ENCODE measurements at places on chromosomes 3 and 15. TPM values are rescaled to one million over a fixed set of nuclear protein-coding genes. Genes with fewer than 3 reads are reported as not detected.

DNA sequence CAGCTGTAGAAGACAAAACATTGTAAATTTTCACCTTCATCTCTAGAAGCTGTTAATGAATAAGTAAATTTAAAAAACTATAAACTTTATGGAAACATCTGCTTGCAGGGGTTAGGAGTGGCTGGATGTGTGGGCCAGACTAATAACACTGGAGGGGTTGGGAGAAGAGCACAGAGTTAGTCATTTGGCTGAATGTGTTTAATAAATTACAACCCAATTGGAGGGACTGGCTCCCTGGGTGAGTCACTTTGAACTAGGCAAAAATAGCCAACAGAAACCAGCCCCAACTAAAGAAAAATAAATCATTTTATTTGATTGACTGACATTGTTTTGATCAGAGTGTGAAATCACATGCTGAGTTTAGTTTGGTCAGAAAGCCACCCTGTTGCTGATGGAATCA, 21.8 kb downstream of the DGKG start:
- H3K27me3 ChIP-seq = peaks cover 57% of the 10 kb centered on the region
- no peak overlapping the region for H3K4me3 ChIP-seq
- H3K4me1 ChIP-seq = no peaks in the 10 kb centered on the region
- no peak for DNase-seq
- H3K36me3 ChIP-seq = no peaks in the 10 kb centered on the region
- H3K27ac ChIP-seq = no peak overlapping the region

DNA sequence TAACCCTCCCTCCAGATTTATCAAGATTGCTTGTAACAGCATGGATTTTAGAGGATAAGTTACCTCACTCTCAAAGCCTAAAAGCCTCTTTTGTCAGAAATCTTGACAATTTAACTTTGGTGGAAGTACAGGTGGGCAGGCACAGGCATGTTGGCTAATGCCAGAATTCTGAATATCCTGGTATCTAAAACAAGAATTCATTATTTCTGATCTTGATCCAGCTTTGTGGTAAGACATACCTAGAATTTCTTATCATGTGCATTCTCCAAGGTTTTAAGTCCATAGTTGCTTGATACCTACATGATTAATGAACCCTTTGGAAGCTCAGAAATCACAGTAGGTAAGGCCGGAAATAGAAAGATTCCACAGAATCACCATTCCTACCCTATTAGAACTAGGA, 109.9 kb upstream of the TTC14 start:
- no peaks in the 10 kb centered on the region for H3K4me1 ChIP-seq
- no peak overlapping the region for H3K4me3 ChIP-seq
- no peak overlapping the region for H3K27ac ChIP-seq
- no peaks in the 10 kb centered on the region for H3K27me3 ChIP-seq
- no peak for DNase-seq
- H3K36me3 ChIP-seq = no peaks in the 10 kb centered on the region

DNA sequence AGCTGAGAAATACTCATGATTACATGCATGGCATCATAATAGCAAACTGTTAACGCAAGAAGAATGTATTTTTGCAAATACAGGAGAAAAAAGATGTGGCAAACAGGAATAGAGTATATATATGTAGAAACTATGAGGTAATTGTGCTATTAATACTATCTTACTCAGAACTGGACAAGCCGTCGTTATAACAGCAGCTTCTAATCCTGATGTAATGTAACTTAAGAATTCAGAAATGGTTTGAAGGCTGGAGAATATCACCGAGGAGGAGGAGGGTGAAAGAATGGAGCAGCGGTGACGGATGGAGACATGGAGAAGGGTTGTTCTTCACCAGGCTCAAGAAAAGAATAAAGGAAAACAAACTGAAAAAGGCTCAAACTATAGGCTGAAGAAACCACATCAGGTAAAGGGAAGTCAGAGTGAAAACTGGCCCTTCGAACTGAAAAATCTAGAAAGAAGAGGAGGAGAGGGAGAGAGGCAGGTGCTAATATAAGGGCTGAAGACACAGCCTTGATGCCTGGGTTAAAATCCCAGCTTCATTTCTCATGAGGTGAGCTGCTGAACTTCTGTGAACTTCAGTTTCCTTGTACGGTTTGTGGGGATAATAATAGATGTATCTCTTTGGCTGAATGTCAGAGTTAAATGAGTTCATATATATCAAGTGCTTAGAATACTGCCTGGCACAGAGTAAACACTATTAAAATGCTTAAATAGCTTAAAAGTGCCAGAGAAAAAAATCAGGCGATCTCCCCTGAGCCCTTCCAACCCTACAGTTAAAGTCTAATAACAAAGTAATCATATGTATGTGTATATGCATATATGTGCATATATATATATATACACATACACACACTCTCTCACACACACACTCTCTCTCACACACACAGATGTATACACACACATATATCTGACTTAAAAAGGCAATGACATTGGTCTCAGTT, 43.9 kb downstream of the GOLIM4 start:
- no peaks in the 10 kb centered on the region for H3K27me3 ChIP-seq
- no peak for DNase-seq
- H3K4me1 ChIP-seq = peaks cover 64% of the 10 kb centered on the region

DNA sequence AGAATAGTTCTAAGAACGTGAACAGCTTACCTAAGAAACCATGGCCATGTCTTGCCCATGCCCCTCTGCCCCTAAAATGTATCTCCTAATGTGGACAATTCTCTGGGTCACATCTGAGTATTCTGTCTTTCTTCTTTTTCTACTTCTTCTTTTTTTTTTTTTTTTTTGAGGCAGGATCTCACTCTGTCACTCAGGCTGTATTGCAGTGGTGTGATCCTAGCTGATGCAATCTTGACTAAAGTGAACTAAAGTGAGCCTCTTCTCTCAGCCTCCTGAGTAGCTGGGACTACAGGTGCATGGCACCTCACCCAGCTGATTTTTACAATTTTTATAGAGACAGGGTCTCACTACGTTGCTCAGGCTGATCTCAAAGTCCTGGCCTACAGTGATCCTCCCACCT, 204.8 kb upstream of the ZPLD1 start:
- H3K36me3 ChIP-seq = no peaks in the 10 kb centered on the region
- H3K4me3 ChIP-seq = no peak overlapping the region
- H3K27ac ChIP-seq = no peak overlapping the region
- DNase-seq = no peak
- no peaks in the 10 kb centered on the region for H3K27me3 ChIP-seq

GRCh38 chr3:17070161-17070959, 185.6 kb downstream of the PLCL2 start:
- DNase-seq = no peak
- no peak overlapping the region for H3K27ac ChIP-seq
- no peak overlapping the region for H3K4me3 ChIP-seq
- peaks cover 18% of the 10 kb centered on the region for H3K4me1 ChIP-seq
- H3K27me3 ChIP-seq = peaks cover 2% of the 10 kb centered on the region

DNA sequence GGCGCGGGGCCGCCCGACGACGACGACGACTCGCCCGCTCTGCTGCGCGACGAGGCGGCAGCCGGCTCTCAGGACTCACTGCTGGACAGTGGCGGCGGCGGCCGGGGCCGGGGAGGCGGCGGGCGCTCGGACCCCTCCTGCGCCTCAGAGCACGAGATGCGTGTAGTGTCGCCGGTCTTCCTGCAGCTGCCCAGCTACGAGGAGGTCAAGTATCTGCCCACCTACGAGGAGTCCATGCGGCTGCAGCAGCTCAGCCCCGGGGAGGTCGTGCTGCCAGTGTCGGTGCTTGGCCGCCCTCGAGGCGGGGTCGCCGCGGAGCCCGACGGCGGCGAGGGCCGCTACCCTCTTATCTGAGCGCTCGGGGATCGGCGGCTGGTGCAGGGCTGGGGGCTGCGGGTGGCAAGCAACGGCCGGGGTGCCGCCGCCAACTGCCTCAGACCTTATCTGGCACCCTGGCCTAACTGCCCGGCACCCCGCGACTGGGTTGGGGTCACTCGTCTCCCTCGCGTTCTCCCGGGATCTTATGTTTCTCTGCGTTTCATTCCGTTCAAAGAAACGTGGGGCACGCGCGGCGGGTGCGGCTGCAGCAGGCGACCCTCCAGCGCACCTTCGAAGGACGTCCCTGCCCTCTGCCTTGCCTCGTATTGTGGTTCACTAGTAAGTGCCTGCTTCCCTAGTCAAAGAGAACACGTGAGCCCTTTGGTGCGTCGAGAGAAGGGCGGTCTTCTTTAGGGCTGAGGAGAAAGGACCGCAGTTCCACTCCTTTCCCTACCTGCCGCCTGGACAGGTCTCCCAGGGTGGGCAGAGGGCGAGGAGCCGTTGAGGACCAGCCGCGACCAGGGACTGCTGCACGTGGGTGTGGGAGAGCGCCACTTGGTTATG, 1.0 kb downstream of the C3orf80 start:
- peaks cover 78% of the 10 kb centered on the region for H3K27me3 ChIP-seq
- peak; percentile 43 for DNase-seq
- H3K4me1 ChIP-seq = peaks cover 12% of the 10 kb centered on the region
- peak overlapping the region; percentile 25 for H3K27ac ChIP-seq

GRCh38 chr3:24060055-24060454, 115.0 kb downstream of the NR1D2 start:
- peak; percentile 41 for DNase-seq
- peaks cover 2% of the 10 kb centered on the region for H3K36me3 ChIP-seq
- H3K27ac ChIP-seq = peak overlapping the region; percentile 87
- peaks cover 28% of the 10 kb centered on the region for H3K4me1 ChIP-seq

GRCh38 chr3:148077318-148077923, 620.3 kb upstream of the AGTR1 start:
- peaks cover 2% of the 10 kb centered on the region for H3K27me3 ChIP-seq
- no peaks in the 10 kb centered on the region for H3K36me3 ChIP-seq
- no peak for DNase-seq
- peaks cover 8% of the 10 kb centered on the region for H3K4me1 ChIP-seq
- no peak overlapping the region for H3K4me3 ChIP-seq
- no peak overlapping the region for H3K27ac ChIP-seq

DNA sequence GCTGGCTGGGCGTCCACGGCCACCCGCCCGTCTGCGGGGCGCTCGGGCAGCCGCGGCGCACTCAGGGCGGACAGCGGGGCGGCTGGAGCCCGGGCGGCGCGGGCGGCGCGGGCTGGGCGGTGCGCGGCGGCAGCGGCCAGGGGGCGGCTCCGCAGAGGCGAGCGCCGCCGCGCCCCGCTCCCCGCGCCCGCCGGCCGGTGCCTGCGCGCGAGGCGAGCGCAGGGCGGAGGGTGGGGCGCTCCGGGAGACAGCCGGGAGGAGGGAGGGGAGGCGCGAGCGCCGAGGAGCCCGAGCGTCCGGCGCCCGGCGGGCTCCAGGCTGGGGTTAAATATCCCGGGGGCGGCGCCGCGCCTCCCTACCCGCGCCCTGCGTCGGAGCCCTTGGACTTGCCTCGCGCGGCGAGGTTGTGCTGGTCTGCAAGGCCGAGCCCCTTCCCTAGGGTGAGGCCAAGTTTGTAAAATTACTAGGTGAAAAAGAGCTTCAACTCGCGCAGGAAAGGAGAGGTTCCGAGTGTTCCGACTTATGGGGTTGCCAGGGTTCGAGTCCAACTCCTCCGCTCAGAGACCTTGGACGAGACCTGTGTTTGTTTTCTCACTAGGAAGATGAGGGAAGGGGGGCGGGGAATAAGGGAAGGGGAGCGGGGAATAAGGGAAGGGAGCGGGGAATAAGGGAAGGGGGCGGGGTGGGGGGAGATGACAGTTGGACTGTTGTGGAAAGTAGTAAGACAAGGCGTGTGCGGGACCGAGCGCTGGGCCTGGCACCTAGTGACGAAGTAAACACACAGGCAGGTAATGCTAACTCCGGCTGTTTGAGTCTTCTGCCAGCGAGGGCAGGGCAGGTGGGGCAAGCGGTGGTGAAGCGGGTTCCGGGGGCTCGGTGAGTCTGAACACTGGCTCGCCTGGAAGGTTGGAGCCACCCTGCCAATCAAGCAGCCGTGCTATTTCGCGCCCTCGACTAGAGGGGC, at the start of gene TNFAIP8L3:
TSS of gene TNFAIP8L3 (minus strand) at position 301 of the 964 bp plus-strand sequence. CDS start 311 bp downstream, outside the sequence.
- no peaks in the 10 kb centered on the region for H3K36me3 ChIP-seq
- no peak for DNase-seq
- H3K4me3 ChIP-seq = peak within 1 kb of the TSS; percentile 69
- H3K27ac ChIP-seq = no peak within 1 kb of the TSS

DNA sequence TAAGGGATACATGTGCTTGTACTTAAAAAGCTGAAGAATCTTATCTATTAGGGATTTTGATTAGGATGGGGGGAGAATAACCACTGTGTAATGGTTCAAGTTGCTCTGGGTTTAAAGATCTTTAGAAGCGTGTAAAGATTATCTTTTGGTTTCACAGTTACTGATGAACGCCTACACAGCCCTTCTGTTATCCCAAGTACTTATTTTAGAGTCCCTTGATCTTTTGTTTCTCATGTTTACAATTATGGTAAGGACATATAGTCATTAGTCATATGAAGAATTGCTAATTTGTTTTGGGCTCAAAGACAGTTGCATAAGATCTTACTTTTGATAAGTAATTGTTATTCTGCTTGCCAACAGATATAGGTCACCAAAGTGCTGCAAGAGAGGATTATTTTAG, 160.1 kb downstream of the PLCL2 start:
- no peak overlapping the region for H3K27ac ChIP-seq
- peaks cover 2% of the 10 kb centered on the region for H3K36me3 ChIP-seq

GRCh38 chr3:34783876-34784275, 855.4 kb upstream of the ARPP21 start:
- peaks cover 3% of the 10 kb centered on the region for H3K4me1 ChIP-seq
- no peak overlapping the region for H3K27ac ChIP-seq
- no peak for DNase-seq
- H3K36me3 ChIP-seq = no peaks in the 10 kb centered on the region
- H3K27me3 ChIP-seq = no peaks in the 10 kb centered on the region

- no peak for DNase-seq
- H3K27me3 ChIP-seq = peaks cover 25% of the 10 kb centered on the region
- H3K36me3 ChIP-seq = no peaks in the 10 kb centered on the region
- no peaks in the 10 kb centered on the region for H3K4me1 ChIP-seq
- H3K27ac ChIP-seq = no peak overlapping the region
These were observed 79.7 kb upstream of the C2CD4B start for GRCh38 chr15:62244762-62245161.

GRCh38 chr15:49855917-49856637, 235.2 kb downstream of the DTWD1 start:
- no peak for DNase-seq
- H3K27me3 ChIP-seq = no peaks in the 10 kb centered on the region
- H3K4me1 ChIP-seq = peaks cover 31% of the 10 kb centered on the region
- H3K4me3 ChIP-seq = no peak overlapping the region
- H3K27ac ChIP-seq = peak overlapping the region; percentile 13
- no peaks in the 10 kb centered on the region for H3K36me3 ChIP-seq

DNA sequence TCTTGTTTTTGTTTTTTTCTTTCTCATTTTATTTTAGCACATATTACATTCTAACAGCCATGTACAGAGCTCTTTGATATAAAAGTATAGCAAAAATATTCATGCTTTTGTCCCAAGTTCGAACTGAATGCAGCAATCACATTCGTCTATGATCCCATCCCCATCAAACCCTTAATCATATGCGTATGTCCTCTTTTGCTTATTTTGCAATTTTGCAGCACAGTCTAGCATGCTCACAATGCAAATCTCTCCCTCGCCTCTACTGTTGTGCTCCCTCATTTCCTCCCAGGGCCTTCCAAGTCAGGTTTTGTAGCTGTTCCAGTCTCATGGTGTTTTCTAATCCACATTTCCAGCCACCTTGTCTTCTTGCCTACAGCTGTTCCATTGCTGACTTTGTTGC, 144.6 kb upstream of the VEPH1 start:
- no peaks in the 10 kb centered on the region for H3K36me3 ChIP-seq
- H3K27ac ChIP-seq = no peak overlapping the region
- no peak overlapping the region for H3K4me3 ChIP-seq
- no peak for DNase-seq
- peaks cover 69% of the 10 kb centered on the region for H3K27me3 ChIP-seq
- no peaks in the 10 kb centered on the region for H3K4me1 ChIP-seq

The SLCO2A1 gene
- total RNA-seq = 25.5 TPM

The NAA50 gene
- 83.2 TPM for total RNA-seq

The ATP6V1A gene
- total RNA-seq = 52.6 TPM

The DHX36 gene
- total RNA-seq = 110 TPM

The AGBL1 gene
- not detected for total RNA-seq

The C3orf85 gene
- not detected for total RNA-seq

The RBP2 gene
- not detected for total RNA-seq

The CCK gene
- not detected for total RNA-seq

The SPPL2A gene
- total RNA-seq = 58.9 TPM

The TMC3 gene
- 0.05 TPM for total RNA-seq

The CD200R1 gene
- 1.8 TPM for total RNA-seq

The CCR8 gene
- not detected for total RNA-seq

Measured in mesothelial cell of epicardium (in vitro differentiated cells).